ENCODE measurements at places on chromosomes 12 and 14. TPM values are rescaled to one million over a fixed set of nuclear protein-coding genes. Genes with fewer than 3 reads are reported as not detected.

Gene VRTN
- total RNA-seq = not detected

DNA sequence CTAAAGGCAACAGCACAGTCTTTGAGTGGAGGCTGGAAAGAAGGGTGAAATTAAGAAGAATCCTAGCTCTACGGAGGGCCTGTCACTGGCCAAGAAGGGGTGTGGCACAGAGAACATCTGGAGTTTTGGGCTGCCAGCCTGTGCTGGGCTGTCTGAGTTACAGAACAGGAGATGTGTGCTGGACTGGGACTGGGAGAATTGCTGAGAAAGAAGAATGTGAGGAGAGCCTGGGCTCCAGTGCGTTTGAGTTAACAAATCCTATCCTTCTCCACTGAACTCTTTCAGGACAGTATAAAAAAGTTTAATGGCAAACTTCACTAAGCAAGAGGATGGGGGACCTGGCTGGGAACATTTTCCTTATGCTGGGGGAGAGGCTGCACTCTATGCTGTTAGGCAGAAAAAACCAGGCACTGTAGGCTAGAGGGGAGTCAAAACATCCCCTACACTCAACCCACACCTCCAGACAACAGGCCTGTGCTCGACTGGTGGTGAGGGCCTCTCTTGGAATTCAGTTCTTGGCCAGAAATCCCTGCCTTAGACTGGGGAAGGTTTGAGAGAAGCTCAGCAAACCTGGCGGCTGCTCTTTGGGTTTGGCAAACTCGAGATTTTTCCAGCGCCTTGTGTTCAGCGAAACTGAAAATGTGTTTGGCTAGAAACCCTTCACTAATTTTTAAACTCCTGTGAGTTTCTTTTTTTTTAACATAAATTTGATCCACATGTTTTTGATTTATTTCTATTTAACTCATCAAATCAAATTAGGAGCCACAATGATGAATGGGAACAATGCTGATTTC lies 217.3 kb downstream of the MON2 start:
- DNase-seq = peak; percentile 13

Gene ETV6
- 17.5 TPM for total RNA-seq

Gene PLD4
- total RNA-seq = not detected

GRCh38 chr14:63616015-63616414 lies 25.7 kb downstream of the WDR89 start:
- no peak for DNase-seq

Gene APOF
- not detected for total RNA-seq

Gene TMEM119
- total RNA-seq = 5.9 TPM

DNA sequence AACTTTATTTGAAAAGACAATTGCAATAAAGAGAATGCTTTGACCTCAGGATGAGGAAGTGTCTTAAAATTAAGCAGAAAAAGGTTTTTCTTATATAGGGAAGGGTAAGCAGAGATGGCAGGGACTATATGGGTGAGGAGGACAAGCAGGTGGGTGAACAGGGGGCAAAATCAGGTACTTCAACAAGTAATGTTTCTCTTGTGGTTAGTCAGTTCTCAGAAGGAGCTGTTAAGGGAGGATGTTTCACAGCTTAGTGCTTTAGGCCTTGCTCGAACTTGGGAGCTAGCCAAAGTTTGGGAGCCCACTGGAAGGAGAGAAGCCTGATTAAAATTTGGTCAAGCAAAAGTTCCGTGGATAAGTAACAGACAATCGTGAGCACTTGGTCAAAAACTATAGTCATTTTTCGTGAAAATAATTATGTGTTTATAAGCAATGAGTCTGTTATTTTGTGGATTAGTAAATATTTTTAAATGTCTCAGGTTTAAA lies 364.2 kb upstream of the TMPO start:
- no peak for DNase-seq

GRCh38 chr12:106234449-106234848 lies 13.4 kb downstream of the CKAP4 start:
- DNase-seq = no peak

Gene PTPRO
- 2.6 TPM for total RNA-seq

Gene PRPH
- total RNA-seq = 9.6 TPM
